ENCODE measurements at places on chromosomes 5 and 9.

GRCh38 chr9:109775516-109775915, 4.5 kb upstream of the PALM2AKAP2 start:
- peak; percentile 45 for DNase-seq

DNA sequence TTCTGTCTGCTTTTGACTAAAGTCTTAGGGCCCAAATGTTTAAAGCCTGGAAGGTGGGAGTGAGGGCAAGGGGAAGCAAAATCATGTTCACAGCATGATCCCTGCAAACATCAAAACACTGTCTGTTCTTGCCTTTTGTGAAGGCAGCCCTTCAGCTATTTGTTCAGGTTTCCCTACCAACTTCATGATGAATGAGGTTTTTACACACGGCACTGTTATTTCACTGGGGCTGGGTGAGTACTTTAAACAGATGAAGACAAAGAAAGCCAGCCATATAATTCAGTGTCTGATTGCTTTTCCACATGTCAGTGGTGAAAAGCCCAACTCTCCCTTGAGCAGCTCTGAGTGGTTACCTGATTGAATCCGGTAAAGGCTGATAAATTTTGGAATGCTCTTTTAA, 224.7 kb upstream of the GRAMD2B start:
- no peak for DNase-seq

GRCh38 chr9:109604781-109605180, 106.7 kb upstream of the PTPN3 start:
- no peak for DNase-seq

DNA sequence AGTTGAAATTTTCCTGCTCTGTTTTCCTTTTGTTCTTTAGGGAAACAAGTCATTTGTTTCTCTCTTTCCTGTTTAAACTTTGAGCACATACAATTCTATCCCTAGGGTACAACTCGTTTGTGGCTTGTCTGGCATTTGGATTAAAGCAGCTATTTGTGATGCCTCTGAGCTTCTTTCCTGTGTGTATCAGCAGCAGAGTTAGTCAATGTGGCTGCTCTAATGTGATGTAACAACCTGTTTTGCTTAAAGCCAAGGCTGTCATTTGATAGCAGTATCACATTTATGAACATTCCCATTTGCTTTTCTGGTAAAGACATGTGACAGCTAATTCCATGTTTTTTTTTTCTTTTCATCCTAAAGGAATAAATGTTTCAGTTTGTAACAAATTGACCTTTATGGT, 314.3 kb upstream of the CHD1 start:
- no peak for DNase-seq

- peak; percentile 13 for DNase-seq
Measured at GRCh38 chr5:124963236-124963919, 216.9 kb upstream of the ZNF608 start.

DNA sequence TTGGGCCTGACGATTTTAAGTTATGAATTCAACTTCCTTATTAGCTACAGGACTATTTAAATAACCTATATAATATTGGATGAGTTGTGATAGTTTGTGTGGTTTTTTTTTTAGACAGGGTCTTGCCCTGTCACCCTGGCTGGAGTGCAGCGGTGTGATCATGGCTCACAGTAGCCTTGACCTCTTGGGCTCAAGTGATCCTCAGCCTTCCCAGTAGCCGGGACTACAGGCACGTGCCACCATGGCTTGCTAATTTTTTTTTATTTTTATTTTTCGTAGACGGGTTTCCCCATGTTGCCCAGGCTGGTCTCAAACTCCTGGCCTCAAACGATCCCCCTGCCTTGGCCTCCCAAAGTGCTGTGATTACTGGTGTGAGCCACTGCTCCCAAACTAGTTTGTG, 17.6 kb downstream of the SPZ1 start:
- no peak for DNase-seq

- no peak for DNase-seq
Measured at GRCh38 chr5:130032807-130033206, 128.5 kb downstream of the CHSY3 start.

DNA sequence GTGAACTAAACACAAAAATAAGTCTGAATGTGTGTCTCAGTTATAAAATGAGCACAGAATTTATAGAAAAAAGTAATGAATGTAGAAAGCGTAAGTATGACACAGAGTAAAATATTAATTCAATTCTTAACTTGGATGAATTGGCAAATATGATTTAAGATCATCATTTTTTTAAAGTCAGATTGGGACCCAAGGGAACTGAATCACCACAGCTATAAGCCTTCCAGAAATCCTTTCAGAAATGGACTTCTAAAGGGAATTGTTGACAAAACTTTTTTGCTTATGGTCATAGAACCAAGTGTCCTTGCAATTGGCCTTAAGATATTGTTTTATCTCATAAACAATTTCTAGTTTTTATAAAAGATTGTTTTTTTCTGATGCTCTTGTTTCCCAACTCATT, 495.1 kb upstream of the DAB2 start:
- no peak for DNase-seq

GRCh38 chr5:139091439-139092156, 106.6 kb downstream of the SIL1 start:
- DNase-seq, result no peak

GRCh38 chr9:117400171-117400570, 14.7 kb downstream of the ASTN2 start:
- DNase-seq, result no peak

- DNase-seq, result no peak
Measured at GRCh38 chr9:72936266-72936665, 16.6 kb downstream of the ALDH1A1 start.

Data from GM03348 (cell line).